ENCODE measurements at places on chromosomes 11 and 22.

DNA sequence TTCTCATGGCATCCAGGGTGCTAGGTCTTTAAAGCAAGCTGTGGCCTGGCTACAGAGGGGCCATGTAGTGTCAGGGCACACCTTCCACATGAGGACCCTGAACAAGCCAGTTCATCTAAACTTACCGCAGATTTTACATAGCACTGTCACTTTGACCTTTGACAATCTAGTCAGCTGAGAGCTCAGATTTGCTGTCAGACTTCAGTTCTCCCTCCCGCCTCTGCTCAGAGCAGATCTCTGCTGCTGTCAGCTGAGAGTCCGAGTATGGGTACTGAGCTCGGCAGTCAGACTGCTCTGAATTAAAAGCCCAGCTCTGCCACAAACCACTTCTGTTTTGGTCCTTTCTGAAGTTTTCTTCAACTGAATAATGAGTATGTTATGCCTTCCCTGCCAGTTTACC lies 507.1 kb downstream of the SOX6 start:
- no peak for DNase-seq

DNA sequence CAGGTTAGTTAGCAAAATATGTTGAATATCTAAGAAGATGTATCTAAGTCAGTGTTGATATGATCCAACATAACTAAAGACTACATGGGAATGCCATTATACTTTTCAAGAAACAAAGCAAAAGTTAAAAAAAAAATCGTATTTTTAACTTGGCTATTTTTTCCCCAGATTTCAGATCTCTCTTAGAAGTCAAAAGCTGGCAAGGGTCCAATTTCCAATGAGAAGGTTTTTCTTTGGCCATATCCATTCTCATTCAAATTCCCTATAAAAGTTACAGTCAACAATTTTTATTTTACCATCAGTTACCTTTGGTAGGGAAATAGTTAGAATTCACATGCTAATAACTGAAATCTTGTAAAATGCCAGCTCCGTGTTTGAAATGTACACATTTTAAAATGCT lies 70.5 kb upstream of the FAT3 start:
- DNase-seq = no peak

DNA sequence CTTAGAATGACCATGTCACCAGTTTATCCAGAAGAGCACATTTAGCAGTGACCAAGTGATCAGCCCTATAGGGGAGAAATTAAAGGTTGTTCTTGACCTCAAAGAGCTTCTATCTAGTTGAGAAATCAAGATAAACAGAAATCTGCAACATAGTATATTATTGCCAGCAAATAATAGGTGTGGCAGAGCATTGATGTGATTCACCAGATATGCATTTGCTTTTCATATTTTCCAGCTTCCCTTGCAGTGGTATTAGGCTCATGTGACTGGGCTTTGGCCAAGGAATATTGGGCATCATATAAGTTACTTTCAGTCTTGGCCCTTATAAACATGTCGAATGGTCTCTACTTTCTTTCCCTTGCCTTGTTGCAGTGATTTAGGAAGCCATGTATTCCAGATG lies 34.5 kb downstream of the COMMD9 start:
- peak; percentile 72 for DNase-seq

DNA sequence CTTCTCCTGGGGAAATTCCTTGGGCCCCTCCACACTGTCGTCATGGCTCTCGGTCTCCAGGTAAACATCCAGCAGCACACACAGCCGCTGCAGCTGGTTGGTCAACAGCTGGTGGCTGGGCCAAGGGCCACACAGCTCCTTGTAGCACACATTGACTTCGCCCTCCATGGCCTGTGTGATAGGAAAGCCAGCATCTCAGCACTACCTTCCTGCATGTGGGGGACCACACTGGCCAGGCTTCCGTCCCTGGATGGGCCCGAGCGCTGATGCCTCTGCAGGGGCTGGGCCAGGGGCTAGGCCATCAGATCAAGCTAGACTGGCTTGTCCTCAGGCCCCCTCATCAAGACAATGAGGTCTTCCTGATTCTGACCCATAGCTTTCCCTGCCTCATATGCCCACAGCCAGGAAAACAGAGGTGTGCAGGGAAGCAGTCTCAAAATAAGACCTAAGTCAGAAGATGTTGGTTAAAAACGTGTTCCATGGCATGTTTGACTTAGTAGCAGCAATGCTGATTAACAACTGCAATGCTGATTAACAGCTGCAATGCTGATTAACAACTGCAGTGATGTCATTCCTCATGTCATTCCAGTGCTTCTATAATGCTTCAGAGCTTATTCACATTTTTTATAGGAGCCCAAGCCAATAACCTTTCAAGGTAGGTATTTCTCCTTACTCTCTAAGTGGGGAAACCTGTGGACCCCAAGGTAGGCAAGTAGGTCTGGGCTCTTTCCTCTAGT lies 31.3 kb downstream of the NEFH start:
- DNase-seq = no peak

GRCh38 chr22:31501738-31502137 lies 5.4 kb downstream of the SFI1 start:
- DNase-seq = no peak

DNA sequence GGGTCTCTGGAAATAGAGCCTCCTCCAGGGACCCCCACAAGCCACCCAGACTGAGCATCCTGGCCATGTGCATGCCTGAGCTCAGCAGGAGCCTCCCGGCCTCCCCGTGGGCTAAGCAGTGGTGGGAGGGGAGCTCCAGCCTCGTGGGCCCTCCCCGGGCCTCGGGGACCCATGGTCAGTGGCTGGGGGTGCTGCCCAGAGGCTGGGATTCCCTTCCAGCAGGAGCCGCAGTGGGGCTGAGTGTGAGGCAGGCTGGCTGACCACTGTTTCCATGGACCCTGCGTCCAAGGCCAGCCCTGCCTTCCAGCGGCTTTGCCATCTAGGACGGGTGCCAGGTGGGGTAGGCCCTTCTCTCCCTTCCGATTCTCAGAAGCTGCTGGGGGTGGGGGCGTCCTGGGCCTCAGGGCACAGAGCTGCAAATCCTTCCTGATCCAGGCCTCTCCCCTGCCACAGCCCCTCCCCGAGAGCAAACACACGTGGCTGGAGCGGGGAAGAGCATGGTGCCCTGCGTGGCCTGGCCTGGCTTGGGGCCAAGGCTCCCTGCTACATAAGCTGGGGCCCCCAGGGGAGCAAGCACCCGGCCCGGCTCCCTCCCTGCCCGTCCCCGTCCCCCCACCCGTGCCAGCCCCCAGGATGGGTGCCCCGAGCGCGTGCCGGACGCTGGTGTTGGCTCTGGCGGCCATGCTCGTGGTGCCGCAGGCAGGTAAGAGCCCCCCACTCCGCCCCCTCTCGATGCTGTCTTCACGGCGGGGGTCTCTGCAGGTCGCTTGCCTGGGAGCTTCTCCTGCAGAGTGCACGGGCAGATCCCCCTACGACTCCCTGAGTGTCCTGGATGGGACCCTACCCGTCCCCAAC lies at the start of gene MUC5B:
TSS of gene MUC5B (plus strand) at position 576 of the 855 bp plus-strand sequence. CDS start at position 634, 58 bp downstream.
- DNase-seq = peak; percentile 9

Measured in fibroblast of the aortic adventitia (primary cell).